ENCODE measurements at places on chromosomes 7 and 10.
A peak's percentile ranks its signal among the peaks of the same experiment; 100 is the strongest.

DNA sequence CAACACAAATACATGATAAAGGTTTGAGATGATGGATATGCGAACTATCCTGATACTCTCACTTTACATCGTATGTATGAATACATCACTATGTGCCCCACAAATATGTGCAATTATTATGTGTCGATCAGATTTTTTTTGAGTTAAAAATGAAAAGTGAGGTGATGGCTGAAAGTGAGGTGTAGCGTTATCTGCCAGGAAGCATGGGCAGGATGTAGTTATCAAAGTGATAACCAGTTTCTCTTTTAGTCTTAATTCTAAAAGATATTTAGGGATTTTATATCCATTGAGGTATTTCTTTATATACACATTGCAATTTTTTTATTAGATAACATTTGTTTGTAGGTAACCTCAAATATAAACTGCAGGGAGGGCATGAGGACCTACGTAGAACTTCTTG is 15.6 kb upstream of the KLF6 start:
- no peak for DNase-seq

GRCh38 chr10:96705134-96705533 is 15.2 kb downstream of the PIK3AP1 start:
- DNase-seq, result no peak

GRCh38 chr10:3408603-3409365 is 236.2 kb upstream of the PITRM1 start:
- no peak for DNase-seq

- no peak for DNase-seq
These were observed 109.4 kb upstream of the PDCD4 start for GRCh38 chr10:110762109-110762848.

DNA sequence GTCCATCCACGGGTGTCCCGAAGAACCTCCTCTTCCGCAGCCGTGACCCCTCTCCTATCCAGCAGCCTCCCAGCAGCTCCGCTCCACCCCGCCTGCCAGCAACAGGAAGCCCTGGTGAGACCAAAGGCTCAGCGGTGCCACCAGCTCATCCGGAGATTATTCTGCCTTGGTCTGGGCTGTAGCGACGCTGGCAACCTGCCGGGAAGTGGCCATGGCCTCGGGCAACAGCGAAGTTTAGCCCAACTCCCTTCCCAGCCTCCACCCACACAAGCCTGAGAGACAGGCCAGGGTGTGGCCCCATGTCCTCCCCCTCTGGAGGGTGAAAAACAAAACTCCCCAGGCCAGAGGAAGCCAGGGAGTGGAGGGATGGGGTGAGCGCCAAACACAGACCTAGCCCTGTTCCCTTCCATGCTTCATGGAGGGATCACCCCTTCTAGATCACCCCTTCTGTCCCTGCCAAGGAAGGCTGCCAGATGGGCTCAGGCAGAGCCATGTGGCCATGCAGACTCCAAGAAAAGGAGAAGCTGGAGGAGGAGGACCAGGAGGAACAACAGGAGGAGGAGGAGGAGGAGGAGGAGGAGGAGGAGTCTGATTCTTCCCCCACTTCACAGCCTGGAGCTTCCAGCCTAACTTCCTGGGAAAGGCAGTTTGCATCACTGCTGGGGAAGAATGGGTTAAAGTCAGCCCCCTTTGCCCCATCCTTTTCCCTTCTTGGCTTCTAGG is 918 bp downstream of the CALHM2 start:
- DNase-seq, result peak; percentile 29

DNA sequence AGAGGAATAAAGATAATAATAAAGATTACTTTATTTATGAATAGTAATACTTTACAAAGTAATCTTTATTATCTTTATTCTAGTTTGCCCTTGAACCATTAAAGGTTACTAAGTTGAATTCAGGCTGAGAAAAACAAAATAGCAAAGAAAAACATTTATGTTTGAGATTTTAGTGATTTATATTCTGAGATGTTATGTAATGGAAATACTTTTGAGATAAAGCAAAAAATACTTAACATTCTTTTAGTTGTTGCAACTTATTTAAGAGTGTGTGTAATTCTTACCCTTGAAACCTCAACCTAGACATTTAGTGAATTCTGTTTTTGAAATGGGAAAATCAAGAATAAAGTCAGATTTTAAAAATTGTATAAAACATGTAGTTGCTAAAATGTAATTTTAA is 40.0 kb downstream of the MINPP1 start:
- no peak for DNase-seq

DNA sequence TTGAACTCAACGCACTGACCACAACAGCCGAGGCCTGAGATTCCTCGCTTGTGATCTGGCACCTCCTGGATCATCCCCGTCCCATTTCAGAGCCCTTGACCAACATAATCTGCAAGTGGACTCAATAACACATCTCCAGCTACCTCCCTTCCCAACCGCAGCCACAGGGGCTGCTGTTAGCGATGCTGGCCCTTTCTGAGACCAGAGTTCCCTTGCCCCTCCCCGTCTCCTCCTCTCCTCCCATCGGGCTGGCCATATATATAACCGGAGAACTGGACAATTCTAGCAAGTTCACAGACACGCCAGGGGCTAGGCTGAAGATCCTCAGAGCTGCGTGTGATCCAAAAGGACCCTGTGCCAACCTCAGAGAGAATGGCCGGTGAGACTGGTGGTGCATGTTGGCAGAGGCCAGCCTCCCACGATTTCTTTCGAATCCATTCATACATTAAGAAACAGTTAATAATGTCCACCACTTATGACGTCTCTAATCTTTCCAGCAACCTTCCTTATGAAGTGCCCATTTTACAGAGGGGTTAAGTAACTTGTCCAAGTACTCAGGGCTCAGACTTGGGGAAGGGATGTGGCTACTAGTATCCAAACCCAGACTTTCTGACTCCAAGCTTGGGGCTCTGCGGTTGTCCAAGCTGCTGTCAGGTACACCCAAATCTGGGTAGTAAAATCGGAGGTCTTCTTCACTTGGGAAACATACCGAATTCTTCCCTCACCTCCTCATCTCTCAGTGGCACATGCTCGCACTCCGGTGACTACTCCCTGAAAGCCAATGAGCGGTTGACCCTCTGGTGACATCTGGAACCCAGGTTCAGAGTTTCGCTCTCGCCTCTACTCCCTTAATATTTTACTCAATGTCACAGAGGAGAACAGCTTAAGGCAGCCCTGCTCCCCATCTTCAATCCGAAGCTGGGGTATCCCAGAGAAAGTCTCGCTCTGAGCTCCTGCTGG is 11.2 kb upstream of the FEZF1 start:
- DNase-seq, result no peak

DNA sequence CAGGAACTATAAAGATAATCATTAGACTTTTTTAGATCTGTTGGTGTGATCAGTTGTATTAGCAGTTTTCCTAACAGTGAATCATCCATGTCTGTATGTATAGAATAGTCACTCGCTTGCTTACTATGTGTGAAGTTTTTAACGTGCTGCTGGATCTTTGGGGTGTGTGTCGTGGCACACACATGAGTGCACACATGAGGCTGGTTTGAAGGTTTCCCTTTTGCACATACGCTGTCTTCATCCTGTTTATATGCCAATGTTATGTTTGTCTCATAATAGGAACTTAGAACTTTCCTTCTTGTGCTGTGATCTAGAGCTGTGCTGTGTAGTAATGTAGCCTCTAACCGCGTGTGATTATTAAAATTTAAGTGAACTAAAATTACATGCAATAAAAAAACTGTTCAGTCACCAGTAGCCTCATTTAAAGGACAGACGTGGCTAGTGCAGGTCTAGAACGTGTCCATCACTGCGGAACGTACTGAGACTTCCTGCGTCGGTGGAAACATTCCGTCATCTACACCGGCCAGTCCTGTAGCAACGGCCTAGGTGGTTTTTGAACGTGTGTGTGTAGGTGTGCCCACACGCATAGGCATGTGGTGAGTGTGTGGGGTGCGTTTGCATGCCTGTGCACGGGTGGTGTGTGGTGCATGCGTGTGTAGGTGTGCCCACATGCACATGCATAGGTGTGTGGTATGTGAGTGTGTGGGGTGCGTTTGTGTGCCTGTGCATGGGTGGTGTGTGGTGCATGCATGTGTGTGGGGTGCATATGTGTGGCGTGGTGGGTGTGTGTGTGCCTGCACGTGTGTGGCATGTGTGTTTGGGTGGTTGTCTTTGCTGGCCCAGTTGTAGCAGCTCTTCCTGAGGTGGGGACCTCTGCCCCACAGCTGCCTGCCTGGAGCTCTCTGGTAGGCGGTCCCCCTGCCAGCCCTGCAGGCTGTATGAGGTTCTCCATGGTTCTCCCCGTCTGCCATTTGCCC is 56.6 kb downstream of the INPP5A start:
- DNase-seq, result no peak

- DNase-seq, result peak; percentile 54
These were observed 103.7 kb upstream of the ZMIZ1 start for GRCh38 chr10:78964952-78965633.

- DNase-seq, result no peak
These were observed 34.4 kb downstream of the UNC5B start for GRCh38 chr10:71246591-71247413.

DNA sequence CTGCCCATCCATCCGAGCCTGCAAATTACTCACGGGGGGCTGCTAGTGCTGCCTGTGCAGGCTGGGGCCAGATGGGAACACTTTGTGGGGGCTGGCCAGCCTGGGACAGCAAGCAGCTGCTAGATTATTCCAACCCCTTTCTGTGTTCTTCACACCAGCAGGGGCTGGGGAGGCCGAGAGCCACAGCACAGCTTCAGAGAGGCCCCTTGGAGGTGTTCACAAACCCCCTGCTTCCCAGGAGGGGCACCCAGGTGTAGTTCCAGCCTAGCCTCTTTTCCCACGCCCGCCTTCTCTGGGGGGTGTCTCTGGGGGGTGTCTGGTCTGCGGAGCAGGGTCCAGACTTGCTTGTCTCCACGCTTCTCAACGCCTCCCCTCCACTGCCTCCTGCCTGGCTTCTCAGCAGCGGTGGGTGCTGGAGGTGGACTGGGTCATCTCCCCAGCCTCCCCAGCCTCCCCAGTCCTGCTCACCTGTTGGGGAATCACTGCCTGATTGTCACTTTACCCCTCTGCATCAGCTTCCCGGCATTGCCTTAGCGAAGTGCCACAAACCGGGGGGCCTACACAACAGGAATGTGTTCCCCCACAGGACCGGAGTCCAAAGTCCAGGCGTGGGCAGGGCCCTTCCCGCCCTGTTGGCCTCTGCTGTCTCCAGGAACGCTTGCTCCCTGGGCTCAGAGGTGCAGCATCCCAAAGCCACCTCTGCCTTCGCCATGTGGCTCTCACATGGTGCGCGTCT is 74.0 kb upstream of the EN2 start:
- DNase-seq, result no peak

- DNase-seq, result peak; percentile 35
These were observed 746 bp downstream of the ARL5B start for GRCh38 chr10:18659819-18660535.

GRCh38 chr7:48089046-48090003 is at the start of gene UPP1:
Gene UPP1, plus strand, starts transcription at chr7:48089265. Its CDS starts 5,519 bp downstream, at chr7:48094784.
- no peak for DNase-seq

DNA sequence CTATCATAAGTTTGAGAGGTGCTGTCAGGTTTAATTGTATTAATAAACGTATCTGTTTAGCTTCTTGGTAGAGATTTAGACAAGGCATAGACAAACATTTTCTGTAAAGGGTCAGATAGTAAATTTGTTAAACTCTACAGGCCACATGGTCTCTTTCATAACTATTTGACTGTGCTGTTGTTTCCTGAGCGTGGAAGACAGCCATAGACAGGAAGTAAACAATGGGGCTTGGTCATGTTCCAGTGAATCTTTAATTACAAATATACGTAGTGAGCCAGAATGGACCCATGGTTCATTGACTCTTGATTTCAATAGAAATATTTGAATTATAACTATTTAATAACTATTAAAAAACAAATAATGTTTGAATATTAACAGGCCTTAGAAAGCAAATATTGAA is 451.1 kb downstream of the SH2D4B start:
- no peak for DNase-seq

DNA sequence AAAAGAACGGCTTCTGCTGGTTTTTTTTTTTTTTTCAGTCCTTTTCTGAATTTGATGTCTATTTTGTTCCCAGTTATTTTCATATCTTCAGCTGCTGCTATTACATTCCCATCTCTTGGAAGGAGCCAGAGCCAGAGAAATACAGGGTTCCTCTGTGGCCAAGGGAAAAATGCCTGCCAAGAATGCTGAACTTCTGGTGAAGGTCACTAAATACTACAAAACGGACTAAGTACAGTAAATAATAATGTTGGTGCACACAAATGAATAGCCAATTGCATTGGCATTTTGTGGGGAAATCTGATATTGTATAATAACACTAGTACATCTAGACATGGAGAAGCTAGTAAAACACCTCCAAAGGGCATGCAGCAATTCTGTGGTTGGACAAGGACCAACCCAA is 56.3 kb upstream of the ZEB1 start:
- DNase-seq, result no peak

DNA sequence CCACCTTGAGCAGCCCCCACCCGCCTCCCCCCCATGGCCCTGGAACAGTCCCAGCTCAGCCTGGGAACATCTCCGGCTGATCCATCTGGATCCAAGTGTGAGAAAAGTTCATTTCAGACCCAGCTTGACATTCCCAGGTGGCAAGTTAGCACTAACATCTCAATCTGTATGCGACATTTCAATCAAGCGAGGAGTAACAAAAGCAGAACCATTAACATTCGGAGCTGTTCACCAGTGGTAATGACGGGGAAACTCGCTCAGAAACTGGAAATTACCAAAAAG is 65.4 kb downstream of the PAX2 start:
- no peak for DNase-seq

DNA sequence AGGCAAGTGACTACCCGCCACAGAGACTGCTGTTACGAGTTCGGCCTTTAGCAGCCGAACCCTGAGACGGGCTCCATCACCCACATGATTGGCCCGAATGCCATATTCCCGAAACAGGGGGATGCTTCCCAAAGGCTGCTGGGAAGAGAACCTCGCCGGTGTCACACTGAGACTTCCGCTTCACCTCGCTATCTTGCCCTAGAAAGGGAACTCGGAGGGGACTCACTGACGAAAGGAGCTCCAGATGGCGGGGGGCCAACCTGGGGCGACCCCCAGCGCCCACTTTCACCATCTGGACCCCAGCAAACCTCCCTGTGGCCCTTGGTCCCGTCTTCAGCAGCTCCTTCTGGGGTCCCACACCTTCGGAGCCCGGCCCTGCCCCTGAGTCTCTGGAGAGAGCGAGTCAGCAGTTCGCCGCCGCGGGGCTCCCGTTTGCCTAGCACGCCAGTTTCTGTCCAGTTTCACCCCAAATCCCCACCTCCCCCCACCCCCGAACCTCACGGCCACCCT is 529 bp downstream of the HPS1 start:
- no peak for DNase-seq

DNA sequence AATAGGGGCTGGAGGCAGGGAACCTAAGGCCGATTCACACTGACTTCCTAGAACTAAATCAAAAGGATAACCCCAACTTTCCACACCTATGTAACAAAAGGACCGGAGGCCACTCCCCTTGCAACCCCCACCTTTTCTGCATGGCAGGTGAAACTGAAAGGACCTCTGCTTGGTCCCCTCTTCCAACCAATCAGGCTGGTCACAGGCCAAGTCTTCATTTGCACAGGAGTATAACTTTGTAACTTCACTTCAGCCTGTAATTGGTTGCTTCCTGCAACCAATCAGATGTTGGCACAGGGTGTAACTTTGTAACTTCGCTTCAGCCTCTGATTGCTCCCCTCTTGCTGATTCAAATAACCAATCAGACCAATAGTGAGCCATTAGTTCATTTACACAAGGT is 190.0 kb downstream of the FAM107B start:
- DNase-seq, result no peak

- no peak for DNase-seq
These were observed 700.9 kb upstream of the ANKRD30A start for GRCh38 chr10:36424502-36424901.

Data from hematopoietic multipotent progenitor cell (in vitro differentiated cells).